Activated CD8-positive, alpha-beta memory T cell treated with anti-CD3 and anti-CD28 coated beads for 48 hours (primary cell): ENCODE measurements at places on chromosomes 2 and 18.

- DNase-seq = no peak
These were observed 72.3 kb downstream of the SPTBN1 start for GRCh38 chr2:54528311-54528955.

DNA sequence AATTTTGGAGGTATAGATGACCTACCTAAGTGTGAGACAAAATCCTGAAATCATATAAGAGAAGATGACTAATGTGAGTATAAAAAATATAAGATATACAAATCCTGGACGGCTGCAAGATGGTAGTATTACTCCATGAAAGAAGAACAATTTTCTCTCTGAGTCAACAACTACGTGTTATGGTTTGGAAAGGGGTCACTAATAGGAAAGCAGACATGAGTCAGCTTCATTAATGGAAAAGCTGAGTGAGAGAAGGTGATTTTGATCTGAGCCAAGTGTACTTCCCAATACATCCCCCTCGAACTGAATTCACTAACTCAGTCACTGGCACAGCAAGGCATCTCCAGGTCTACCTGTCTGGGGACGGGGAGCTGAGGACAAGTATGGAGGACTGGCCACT, 20.1 kb upstream of the SELENOI start:
- DNase-seq = no peak

DNA sequence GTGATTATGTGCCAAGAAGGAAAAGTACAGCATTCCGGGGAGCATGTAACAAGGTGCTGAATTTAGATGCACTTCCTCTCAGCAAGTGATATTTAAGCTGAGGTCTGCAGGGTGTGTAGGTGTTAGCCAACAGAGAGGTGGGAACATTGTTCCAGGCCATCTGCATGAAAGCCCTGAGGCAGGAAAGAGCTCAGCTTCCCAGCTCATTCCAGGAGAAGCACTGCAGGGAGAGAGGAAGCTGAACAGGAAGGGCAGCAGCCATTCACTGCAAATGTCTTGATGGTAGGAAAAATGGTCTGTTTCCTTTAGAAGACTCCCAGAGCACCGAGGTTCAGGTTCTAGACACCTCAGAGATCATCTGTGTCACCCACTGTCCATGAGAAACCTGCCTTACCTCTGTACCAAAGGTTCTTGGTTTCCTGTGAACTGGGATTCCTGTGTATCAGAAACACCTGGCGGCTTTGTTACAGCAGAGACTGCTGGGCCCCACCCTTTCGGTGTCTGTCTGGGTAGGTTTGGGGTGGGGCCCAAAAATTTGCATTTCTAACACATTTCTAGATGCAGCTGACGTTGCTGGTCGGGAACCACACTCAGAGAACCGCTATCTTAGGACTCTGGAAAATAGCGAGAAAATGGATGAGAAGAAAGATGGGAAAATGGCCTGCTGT, 84.0 kb downstream of the RTN4 start:
- DNase-seq = no peak

GRCh38 chr2:217805668-217806481, 196.9 kb downstream of the TNS1 start:
- no peak for DNase-seq

- DNase-seq = no peak
These were observed 63.3 kb downstream of the RIF1 start for GRCh38 chr2:151472966-151473365.

- no peak for DNase-seq
These were observed 266.3 kb downstream of the TWIST2 start for GRCh38 chr2:239114119-239114581.

GRCh38 chr2:149448315-149448714, 117.9 kb downstream of the LYPD6 start:
- DNase-seq = no peak

GRCh38 chr2:217193431-217194340, 333.8 kb upstream of the TNP1 start:
- DNase-seq = no peak

DNA sequence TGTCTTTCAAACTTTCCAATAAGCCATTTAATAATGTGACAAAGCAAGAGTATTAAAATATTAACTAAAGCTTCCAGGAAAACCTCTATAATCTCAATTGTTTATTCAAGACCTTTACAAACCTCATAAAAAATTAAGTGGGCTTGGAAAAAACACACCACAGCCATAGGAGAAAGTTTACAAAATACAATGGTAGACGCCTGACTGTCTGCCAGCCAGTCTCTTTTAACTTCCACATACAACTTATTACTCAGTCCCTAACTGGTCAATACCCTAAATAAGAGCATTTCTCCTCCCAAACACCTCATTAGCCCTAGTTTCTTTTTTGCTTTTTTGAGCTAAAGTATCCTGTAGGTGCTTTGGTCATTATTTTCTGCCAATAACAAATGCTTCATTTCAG, 247.4 kb upstream of the CYP26B1 start:
- no peak for DNase-seq

DNA sequence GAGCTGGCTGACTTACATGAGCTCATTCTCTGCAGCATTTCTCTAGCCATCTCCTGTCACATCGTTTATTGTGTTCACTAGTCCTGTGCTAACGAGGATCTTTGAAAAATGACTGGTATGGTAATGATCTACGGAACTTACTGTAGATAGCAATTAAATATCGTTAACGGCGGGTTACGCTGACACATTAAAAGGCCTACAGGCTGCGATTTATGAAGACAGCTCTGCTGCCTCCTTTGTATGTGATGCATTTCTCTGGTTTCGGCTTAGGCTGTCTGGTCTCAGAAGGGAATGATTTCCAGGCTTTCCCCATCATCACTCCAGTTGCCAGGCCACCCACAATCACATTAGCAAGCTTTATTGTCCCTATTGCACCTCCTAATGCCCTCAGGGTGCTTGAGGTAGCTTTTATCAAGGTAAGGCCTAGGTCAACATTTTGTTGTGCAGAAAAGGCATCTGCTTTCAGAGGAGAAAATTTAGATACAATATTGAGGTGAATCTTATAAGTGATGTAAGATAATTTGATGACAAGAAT, 284.4 kb downstream of the SOX11 start:
- DNase-seq = no peak

GRCh38 chr18:10169814-10170213, 256.0 kb downstream of the VAPA start:
- no peak for DNase-seq
